ENCODE measurements at places on chromosomes 6 and 20.

DNA sequence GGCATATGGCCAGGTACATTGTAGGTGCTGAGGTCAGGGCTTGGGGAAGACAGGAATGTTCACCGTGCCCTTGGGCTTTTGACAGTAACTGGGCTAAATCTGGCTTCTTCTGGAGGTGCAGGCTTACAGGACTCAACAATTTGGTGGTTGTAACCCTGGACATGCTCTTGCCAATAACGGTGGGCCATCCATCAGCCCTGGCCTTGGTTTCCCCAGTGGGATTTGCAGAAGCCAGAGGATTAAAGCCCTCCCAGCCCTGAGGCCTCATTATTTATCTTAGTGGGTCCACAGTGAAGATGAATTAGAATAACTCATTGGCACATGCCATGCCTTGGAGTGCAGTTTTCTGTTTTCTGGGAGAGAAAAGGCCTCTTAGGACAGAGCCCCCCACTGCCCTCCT, 44.0 kb downstream of the TOX2 start:
- no peak for DNase-seq

- DNase-seq, result no peak
Measured at GRCh38 chr6:42175860-42176259, 2.7 kb downstream of the GUCA1A start.

DNA sequence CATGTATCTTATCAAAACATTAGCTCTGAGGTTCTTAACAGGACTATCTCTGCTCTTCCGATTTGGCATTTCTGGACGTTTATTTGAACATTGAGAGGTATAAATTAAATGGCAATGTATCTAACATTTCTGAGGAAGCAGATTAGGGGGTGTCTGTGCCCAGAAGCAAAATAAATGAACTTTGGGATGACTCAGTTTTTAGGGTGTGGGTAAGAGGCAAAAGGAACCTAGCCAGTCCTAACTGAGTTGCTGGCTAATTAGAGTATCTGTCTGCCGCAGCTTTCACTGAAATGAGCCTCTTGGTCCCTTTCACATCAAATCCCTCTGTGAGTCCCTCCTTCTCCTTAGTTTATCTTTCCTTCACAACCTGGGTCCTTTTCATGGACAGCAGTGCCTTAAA, 1.1 kb downstream of the RNF144B start:
- DNase-seq, result no peak

GRCh38 chr6:89482126-89482525, 49.2 kb downstream of the ANKRD6 start:
- no peak for DNase-seq

GRCh38 chr6:11309947-11310665, 77.6 kb upstream of the NEDD9 start:
- no peak for DNase-seq

DNA sequence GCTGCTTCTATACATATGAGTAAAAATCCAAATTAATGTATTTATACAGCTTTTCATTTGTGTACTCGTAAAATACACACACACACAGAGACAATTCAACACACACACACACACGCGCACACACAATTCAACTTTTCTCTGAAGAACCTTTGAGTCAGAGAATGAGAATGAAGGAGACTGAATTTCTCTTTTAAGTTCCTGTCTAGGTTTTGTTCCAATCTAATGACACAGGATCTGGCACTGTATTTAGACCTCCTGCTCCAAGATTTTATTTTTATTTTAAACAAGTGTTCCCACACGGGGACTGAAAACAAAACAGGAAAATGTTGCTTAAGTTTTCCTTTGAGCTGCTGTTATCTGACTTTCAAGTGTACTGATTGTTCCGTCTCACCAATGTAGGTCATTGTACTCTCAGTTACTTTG, 250.8 kb downstream of the LAMA2 start:
- DNase-seq, result no peak
